ENCODE measurements at places on chromosomes 6 and 20. TPM values are rescaled to one million over a fixed set of nuclear protein-coding genes. Genes with fewer than 3 reads are reported as not detected.

Gene SLC17A2
- total RNA-seq, result not detected

Gene ATP6V1G2
- total RNA-seq, result 2.7 TPM

Gene ARMC2
- total RNA-seq, result 9.0 TPM

Gene EGFL8
- total RNA-seq, result 27.9 TPM

Gene FUT9
- 5.6 TPM for total RNA-seq

Gene NT5E
- 0.29 TPM for total RNA-seq

- no peaks in the 10 kb centered on the region for H3K4me1 ChIP-seq
- H3K27me3 ChIP-seq, result no peaks in the 10 kb centered on the region
- DNase-seq, result no peak
- no peaks in the 10 kb centered on the region for H3K36me3 ChIP-seq
- H3K27ac ChIP-seq, result no peak overlapping the region
These were observed 338.2 kb upstream of the PRDM1 start for GRCh38 chr6:105747823-105748405.

GRCh38 chr20:25856256-25856884 is 159.7 kb upstream of the ZNF337 start:
- H3K27ac ChIP-seq, result no peak overlapping the region
- no peak overlapping the region for H3K4me3 ChIP-seq
- DNase-seq, result no peak
- H3K36me3 ChIP-seq, result no peaks in the 10 kb centered on the region
- peaks cover 28% of the 10 kb centered on the region for H3K27me3 ChIP-seq
- no peaks in the 10 kb centered on the region for H3K4me1 ChIP-seq

DNA sequence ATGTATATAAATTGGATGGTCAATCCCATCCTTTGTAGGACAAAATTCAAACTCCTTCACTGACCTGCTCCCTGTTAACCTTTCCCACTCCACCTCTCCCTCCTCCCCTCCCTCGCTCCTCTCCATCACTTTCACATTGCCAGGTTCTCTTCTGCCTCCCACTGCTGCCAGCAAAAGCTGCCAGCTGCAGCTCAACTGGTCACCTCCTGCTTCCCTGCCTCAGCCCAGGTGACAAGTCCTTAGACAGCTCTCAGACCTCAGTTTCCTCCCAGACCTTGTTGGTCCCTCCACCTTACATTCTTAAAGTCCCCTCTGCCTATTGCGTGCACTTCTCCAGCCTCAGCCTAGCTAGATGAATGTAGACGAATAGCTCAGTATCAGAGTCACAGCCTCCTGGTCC is 23.3 kb upstream of the RTF2 start:
- H3K4me3 ChIP-seq, result no peak overlapping the region
- no peaks in the 10 kb centered on the region for H3K27me3 ChIP-seq
- no peaks in the 10 kb centered on the region for H3K36me3 ChIP-seq

DNA sequence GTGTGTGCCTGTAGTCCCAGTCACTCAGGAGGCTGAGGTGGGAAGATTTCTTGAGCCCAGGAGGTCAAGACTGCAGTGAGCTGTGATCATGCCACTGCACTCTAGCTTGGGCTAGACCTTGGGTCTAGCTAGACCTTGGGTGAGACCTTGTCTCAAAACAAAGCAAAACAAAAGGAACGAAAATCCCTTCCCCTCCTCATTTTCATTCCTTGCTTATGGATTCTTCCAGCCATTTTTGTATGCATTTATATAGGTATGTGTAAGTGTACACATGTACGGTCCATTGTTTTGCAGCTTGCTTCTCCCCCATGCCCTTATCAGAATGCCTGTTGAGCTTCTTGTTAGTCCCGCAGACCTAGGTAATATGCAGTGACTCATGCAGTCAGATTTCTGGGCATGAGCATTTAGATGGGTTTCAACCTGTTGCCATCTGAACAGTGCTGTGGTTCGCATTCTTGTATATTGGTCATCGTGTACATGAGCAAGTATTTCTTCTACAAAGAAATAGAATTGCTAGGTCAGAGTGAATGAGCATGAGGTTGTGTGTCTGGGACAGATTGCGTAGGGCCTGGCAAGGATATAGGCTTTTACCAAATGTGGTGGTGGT is 73.2 kb downstream of the ATRN start:
- H3K27me3 ChIP-seq, result no peaks in the 10 kb centered on the region
- H3K4me3 ChIP-seq, result no peak overlapping the region
- no peak overlapping the region for H3K27ac ChIP-seq
- H3K4me1 ChIP-seq, result no peaks in the 10 kb centered on the region
- DNase-seq, result no peak

DNA sequence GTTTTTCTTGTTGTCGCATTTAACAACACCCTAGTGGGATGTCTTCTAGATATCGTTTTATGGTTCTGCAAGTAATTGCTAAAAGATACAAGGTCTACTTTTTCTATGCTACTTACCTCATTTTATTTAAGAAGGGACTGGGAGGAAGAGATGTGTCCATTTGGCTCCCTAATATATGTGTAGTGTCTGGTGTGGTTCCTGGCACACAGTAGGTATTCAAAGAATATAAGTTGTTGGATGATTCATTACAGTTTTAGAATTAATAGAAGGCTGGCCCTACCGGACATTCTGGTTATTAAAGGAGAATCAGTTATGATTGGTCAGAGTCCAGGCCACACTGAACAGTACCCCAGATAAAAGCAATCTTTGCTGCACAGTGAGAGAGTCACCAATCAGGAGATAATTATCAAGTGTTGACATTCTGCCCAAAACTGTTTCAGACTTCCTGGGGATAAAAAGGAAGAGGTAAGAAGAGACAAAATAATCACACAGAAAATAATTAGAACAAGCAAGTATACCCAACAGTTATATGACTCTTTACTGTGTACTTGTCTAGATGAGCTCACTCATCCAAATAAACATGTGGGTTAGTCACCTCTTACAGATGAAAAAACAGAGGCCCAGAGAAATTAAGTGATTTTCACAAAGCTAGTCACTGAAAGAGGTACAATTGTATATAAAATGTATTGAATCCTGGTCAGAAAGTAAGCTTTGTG is 7.0 kb downstream of the TMEM244 start:
- H3K4me3 ChIP-seq, result no peak overlapping the region
- no peaks in the 10 kb centered on the region for H3K36me3 ChIP-seq
- DNase-seq, result no peak
- no peaks in the 10 kb centered on the region for H3K4me1 ChIP-seq
- H3K27ac ChIP-seq, result no peak overlapping the region
- H3K27me3 ChIP-seq, result no peaks in the 10 kb centered on the region

GRCh38 chr6:24032896-24033688 is 92.9 kb upstream of the NRSN1 start:
- no peak overlapping the region for H3K27ac ChIP-seq
- H3K27me3 ChIP-seq, result no peaks in the 10 kb centered on the region
- H3K36me3 ChIP-seq, result no peaks in the 10 kb centered on the region

- H3K4me3 ChIP-seq, result no peak overlapping the region
- H3K4me1 ChIP-seq, result no peaks in the 10 kb centered on the region
These were observed 18.2 kb upstream of the OCSTAMP start for GRCh38 chr20:46568570-46569129.

DNA sequence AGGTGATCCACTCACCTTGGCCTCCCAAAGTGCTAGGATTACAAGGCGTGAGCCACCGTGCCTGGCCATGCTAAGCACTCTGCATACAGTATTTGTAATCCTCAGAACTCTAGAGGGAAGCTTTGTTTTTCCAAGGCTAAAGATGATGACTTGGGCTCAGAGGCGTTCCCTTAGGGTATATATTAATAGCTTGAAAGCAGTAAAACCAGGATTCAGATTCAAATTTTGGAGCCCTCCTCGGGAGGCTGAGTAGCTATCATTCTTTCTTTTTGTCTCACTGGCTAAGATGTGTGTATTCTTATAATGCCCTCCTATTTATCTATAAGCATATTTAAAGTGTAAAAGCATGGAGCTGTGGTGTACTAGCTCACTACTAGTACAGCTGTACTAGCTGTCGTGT is 68.5 kb downstream of the PRPH2 start:
- no peaks in the 10 kb centered on the region for H3K27me3 ChIP-seq
- H3K4me1 ChIP-seq, result no peaks in the 10 kb centered on the region
- no peak for DNase-seq
- H3K4me3 ChIP-seq, result no peak overlapping the region
- H3K36me3 ChIP-seq, result peaks cover 70% of the 10 kb centered on the region

DNA sequence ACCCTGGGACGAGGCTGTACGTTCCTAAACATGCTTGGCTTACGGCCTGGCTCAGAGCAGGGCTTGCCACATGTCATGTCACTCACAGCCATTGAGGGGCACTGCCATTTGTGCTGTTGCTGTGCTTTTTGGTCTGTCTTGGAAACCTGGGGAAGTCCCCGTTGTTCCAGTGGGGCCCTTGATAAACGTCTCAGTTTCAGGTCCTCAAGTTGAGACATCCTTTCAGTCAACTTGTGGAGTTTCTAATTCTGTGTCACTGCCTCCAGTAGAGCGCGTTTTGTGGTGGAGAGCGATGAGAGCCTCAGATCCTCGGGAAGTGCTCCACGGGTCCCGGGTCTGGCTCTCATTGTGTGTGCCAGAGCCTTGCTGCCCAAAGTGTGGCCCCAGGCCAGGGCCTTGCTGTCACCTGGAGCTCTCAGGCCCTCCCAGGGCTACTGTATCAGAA is 43.0 kb upstream of the CCR6 start:
- H3K4me1 ChIP-seq, result no peaks in the 10 kb centered on the region
- H3K4me3 ChIP-seq, result no peak overlapping the region
- no peak for DNase-seq
- H3K27ac ChIP-seq, result no peak overlapping the region
- no peaks in the 10 kb centered on the region for H3K36me3 ChIP-seq
- no peaks in the 10 kb centered on the region for H3K27me3 ChIP-seq

- no peak for DNase-seq
- no peak overlapping the region for H3K27ac ChIP-seq
- no peaks in the 10 kb centered on the region for H3K36me3 ChIP-seq
These were observed 86.2 kb downstream of the MDGA1 start for GRCh38 chr6:37611516-37611915.

DNA sequence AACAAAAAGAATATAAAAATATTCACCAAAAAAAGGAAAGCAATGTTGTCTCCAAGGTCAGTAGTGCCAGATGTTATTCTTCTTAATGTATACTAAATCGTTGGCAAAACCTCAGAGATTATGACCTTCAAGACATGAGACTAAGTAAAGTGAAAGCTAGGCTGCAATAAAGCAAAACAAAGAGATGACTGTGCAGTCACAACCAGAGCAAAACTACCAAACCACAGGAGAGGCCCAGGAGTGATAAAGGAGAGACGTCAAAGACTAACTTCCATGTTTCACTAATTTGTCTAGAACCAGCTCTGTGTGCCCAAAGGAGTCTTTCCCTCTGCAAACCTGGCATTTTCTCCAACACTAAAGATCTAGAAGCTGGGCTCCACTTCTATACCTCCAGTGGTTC is 155.9 kb upstream of the POU3F2 start:
- H3K27me3 ChIP-seq, result no peaks in the 10 kb centered on the region
- no peaks in the 10 kb centered on the region for H3K36me3 ChIP-seq
- H3K27ac ChIP-seq, result no peak overlapping the region

- H3K36me3 ChIP-seq, result no peaks in the 10 kb centered on the region
- H3K4me3 ChIP-seq, result peak overlapping the region; percentile 21
- peak overlapping the region; percentile 33 for H3K27ac ChIP-seq
- no peaks in the 10 kb centered on the region for H3K27me3 ChIP-seq
- no peak for DNase-seq
- peaks cover 24% of the 10 kb centered on the region for H3K4me1 ChIP-seq
These were observed 90.6 kb upstream of the MAP3K7 start for GRCh38 chr6:90677440-90677839.

- no peak overlapping the region for H3K4me3 ChIP-seq
- no peaks in the 10 kb centered on the region for H3K27me3 ChIP-seq
- peaks cover 1% of the 10 kb centered on the region for H3K4me1 ChIP-seq
- DNase-seq, result no peak
These were observed 268.7 kb downstream of the PTPRK start for GRCh38 chr6:128251445-128252340.

DNA sequence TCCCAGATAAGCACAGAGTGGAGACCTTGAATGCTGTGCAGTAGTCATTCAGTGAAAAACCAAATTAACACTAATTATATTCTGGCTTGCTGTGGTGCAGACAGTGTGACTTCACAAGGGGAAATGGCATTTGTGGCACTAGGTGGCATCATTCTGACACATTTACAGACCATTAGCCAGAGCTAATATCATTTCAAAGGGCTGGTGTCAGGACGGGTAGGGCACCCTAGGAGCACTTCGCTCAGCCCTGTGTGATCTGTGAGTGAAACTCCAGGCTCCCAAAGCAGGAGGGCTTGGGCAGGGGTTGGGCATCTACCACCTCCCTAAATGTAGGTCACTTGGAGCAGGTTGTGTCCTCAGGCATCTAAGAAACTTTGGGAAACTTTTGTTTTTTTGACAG is 555.8 kb downstream of the PKHD1 start:
- no peaks in the 10 kb centered on the region for H3K4me1 ChIP-seq
- no peak overlapping the region for H3K4me3 ChIP-seq
- H3K27me3 ChIP-seq, result peaks cover 5% of the 10 kb centered on the region
- no peak overlapping the region for H3K27ac ChIP-seq
- peak; percentile 66 for DNase-seq
- no peaks in the 10 kb centered on the region for H3K36me3 ChIP-seq

DNA sequence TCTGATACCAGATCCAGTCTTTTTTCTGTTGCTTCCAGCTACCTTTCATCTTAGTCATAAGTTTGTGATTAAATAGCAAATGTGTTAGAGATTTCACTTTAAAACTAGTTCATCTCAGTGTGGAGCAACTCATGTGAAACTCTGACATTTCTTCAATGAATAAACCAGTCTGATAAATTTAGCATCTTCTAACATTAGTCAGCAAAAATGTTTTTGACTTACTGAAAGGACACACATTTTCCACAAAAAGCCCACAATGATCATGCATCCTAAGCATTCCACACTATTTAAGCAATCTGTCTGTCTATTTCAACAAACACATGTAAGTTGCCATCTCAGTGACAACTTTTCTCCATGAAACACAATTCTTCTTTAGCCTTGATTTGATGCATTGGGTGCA is 222.2 kb upstream of the SLC35B3 start:
- no peaks in the 10 kb centered on the region for H3K4me1 ChIP-seq
- H3K27me3 ChIP-seq, result no peaks in the 10 kb centered on the region
- no peak overlapping the region for H3K4me3 ChIP-seq
- no peak for DNase-seq

DNA sequence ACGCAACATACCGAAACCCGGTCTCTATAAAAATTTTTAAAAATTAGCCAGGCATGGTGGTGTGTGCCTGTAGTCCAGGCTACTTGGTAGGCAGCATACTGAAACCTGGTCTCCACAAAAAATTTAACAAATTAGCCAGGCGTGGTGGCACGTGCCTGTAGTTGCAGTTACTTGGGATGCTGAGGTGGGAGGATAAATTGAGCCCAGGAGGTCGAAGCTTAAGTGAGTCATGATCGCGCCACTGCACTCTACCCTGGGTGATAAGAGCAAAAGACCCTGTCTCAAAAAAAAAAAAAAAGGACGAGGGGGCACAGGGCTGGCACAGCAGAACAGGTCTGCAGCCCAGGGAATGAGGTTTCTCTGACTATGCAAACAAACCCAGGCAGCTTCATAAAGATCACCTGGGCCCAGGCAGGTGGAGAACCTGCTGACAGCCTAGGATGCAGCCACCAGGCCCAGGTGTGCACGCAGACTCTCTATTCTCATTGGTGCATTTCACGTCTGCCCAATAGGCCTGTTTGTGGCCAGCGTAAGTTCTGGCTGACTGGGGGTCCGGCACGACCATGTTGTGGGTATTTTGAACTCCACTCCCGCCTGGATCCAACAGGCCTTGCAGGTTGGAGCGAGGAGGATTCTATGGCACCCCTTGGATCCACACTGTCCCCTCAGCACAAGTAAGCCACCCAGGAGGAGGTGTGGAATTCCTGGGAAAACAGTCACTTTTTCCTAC is 204.5 kb downstream of the PREX1 start:
- H3K27me3 ChIP-seq, result no peaks in the 10 kb centered on the region
- H3K4me1 ChIP-seq, result no peaks in the 10 kb centered on the region
- no peak overlapping the region for H3K27ac ChIP-seq
- DNase-seq, result no peak
- peaks cover 34% of the 10 kb centered on the region for H3K36me3 ChIP-seq

GRCh38 chr20:37777988-37778659 is 84.3 kb downstream of the CTNNBL1 start:
- H3K27me3 ChIP-seq, result no peaks in the 10 kb centered on the region
- H3K36me3 ChIP-seq, result peaks cover 27% of the 10 kb centered on the region
- no peak overlapping the region for H3K4me3 ChIP-seq
- no peak for DNase-seq

Measured in endodermal cell (in vitro differentiated cells).